ENCODE measurements at places on chromosomes 7 and 10.

DNA sequence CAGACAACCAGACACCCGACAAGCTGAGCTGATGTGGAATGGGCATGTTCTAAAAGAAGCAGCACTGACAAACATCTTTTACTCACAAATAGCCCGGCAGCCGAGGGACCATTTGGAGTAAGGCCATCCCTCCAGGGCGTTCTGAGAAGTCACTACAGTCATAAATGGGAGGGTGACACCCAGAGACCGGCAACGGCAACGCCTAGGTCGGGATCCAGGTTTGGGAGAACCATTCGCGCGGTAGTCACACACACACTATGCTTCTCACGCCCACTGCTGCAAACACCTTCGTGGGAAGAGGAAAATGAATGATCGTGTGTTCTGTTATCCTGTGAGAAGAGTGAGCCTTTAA lies 9.8 kb downstream of the TNS3 start:
- DNase-seq, result no peak

- no peak for DNase-seq
Observed at GRCh38 chr10:96618653-96619052, 31.8 kb upstream of the TM9SF3 start.

DNA sequence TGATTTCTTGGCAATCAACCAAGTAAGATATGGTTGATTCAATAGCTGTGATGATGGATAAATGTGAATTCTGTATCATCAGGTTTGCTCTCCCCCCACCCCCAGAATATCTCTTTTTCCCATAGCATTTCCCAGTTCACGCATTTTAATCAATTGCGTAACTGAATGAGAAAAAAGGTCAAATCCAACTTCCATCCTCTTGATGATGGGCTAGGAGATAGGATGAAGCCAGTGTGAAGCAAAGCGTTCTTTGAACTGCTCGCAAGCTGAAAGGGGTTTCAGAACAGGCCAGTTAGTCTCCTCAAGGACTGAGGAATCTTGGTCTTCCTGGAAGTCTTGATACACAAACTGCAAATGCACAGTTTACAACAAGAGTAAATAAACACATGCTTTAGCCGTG lies 94.5 kb upstream of the ARMC3 start:
- no peak for DNase-seq

GRCh38 chr10:73859428-73859783 lies 14.9 kb downstream of the CAMK2G start:
- DNase-seq, result no peak

DNA sequence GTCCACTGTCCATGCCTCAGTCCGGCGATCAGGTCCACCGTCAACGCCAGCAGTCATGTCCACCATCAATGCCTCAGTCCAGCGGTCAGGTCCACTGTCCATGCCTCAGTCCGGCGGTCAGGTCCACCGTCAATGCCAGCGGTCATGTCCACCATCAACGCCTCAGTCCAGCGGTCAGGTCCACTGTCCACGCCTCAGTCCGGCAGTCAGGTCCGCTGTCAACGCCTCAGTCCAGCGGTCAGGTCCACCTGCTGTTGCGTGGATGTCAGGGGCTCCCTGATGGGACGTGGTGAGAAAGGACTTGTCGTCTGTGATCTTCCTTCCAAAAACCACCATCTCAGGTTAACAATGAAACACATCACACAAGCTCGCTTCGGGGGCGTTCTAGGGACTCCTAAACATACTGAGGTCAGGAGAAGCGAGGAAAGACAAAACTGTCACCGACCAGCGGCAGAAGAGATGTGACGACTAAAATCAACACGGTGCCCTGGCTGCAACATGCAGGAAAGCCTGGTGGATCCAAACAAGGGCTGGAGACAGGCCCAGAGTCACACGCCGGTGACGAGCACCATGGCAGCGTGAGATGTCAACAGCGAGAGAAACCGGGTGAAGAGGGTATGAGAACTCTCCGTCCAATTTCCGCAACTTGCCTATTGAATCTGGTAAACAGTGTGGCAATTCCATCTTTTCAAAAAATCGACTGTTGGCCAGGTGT lies 264.2 kb downstream of the MAD1L1 start:
- no peak for DNase-seq

GRCh38 chr10:123996302-123996701 lies 97.1 kb downstream of the CHST15 start:
- DNase-seq, result no peak

- no peak for DNase-seq
Observed at GRCh38 chr10:53843736-53844362, 957.2 kb downstream of the PCDH15 start.

DNA sequence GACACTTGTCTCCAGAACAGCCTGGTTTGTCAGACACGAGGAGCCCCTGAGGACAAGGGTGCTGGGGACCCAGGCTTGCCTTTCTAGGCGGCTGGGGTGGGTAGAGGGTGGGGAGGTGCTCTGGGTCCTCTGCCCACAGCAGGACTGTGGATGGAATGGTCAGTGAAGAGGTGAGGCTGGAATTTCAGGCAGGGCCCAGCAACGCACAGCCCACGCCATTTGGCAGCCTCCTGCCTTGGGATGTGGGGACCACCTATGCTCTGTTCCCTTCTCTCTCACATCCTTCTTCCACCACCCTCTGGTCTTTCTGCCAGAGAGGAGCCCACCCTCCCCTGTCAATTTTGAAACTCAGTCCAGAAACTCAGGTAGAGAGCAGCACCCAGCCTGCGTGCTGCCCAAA lies 103.2 kb downstream of the CXCL12 start:
- no peak for DNase-seq

- DNase-seq, result peak; percentile 86
Observed at GRCh38 chr7:142104550-142105527, 6.7 kb upstream of the MGAM2 start.

DNA sequence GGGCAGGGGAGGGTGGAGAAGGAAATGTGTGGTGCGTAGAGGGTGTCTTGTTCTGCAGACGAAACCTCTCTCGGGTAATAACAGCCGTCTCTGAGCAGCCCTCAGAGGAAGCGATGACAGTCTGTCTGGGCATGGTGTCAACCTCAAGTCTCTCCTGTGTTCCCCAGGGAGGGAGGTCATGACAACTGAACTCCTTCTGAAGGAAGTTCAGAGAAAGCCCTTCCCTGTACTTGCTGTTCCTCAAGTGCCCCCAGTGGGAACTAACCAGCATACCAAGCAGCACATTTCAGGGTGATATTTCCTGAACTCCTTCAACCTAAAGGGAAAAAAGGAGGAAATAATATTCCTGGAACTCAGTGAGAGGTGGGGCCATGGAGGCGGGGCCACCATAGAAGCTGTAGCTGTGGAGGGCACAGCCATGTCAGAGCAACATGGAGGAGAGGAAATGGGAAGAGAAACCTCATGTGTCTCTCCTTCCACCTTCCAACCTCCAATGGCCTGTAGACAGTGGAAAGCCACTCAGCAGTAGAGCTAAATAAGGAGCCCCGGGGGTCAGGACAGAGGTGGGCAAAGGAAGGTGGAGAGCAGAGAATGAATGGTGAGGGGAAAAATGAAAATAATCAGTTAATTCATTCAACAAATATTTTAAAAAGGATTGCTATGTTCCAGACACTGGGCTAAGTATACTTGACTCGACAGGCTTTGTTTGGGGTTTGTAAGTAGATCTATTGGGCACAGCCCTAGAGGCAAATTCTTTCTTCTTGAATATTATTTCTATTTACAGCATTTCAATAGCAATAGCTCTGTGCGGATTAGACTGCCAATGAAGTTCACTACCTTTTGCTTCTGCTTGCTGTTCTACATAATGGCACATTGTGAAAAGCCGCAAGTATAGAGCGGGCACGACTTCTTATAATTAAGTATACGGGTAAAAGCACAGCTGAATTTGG lies 61.0 kb upstream of the AOAH start:
- no peak for DNase-seq

DNA sequence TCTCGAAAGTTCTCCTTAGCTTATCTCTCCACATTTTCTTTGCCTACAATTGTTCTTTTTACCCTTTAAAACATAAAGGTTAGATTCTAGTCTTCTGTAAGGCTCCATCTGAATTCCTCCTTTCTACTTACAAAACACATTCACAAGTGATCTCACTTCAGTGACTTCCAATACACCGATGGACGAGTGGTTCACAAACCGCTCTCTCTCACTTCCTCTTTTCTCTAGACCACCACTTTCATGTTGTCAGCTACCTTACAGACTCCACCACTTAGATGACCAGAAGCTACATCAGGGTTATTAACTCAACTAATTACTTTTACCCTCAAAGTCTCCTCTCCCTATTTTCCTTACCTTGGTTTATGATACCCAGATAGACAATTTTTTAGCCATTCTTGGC lies 11.8 kb downstream of the MET start:
- DNase-seq, result no peak

GRCh38 chr7:158541346-158542010 lies 46.1 kb downstream of the PTPRN2 start:
- no peak for DNase-seq

- no peak for DNase-seq
Observed at GRCh38 chr7:28060371-28060950, 120.1 kb downstream of the JAZF1 start.

GRCh38 chr10:104680467-104681401 lies 39.6 kb downstream of the SORCS3 start:
- no peak for DNase-seq

DNA sequence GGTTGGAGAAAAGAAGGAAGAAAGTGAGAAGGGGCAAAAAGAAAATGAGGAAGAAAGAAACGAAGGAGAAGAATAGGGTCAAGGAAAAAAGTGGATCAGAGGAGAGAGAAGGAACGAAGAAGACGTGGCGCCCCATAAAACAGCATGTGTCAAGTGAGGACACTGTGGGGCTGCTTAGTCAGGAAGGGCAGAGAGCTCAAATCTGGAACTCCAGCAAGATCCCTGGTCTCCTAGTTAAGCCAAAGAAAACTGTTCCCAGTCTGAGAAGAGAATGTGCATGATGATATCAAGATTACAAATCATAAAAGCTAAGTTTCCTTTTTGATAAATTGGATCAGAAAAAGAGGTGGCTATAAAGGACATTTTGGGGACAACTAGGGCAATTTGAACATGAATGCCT lies 33.0 kb downstream of the CREB3L2 start:
- DNase-seq, result no peak

DNA sequence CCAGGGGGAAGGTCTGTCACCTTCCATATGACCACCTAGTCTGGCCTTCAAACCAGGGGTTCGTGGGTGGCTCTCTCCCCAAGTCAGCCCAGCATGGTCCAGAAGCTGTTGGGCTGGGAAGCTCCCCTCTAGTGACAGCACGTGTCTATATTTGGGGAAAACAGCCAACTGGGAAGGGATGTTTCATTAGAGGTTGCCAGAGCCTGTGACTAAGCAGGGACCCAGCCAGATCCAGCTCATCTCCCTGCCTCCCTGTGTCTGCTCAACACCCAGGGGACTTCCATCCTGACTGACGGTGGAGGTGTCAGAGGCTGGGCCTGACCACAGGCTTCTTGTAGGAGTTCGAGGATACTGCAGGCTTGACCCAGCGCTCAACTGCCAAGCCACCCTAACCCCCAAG lies 10.5 kb downstream of the STYXL1 start:
- DNase-seq, result no peak

DNA sequence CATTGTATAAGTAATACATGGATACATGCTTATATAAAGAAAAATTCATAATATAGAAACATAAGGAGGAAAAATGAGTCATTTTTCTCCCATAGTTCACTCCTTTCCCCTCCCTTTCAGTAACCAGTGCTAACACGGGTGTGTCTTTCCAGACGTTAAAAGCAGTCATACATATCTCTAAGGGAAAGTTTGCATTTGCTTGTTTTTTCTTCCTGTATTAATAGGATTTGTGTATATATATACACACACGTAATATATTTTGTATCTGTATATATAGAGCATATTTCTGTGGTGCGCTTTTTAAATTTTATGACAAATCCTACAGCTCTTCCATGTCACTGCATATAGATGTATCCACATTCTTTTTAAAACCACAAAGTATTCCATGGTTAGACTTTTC lies 78.8 kb downstream of the RALA start:
- no peak for DNase-seq

DNA sequence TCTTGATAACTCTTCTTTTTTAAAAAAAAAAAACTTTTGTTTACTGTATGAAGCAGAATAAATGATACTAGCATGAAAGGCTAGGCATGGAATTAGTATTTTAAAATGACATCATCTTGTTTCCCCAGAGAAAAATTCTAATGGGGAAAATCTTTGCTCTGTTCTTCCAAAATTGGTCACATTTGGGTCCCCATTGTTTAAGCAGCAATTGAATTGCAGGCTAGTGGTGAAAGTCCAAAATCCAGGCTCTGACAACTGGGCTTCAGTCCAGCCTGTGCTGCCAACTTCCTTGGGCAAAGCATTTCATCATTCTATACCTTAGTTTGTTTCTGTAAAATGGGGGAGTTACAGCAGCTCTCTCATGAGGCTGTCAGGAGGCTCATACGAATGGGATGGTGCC lies 726.4 kb downstream of the KCNMA1 start:
- no peak for DNase-seq

DNA sequence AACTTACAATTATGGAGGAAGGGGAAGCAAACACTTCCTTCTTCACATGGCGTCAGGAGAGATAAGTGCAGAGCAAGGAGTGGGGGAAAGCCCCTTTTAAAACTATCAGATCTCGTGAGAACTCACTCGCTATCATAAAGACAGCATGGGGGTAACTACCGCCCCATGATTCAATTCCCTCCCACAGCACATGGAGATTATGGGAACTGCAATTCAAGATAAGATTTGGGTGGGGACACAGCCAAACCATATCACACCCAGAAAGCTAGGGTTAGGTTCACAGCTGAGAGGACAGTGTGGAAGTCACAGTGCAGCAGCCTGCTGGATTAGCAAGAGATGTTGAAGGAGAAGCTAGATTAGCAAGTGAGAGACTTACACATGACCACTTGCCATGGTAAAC lies 81.6 kb downstream of the CRTAC1 start:
- DNase-seq, result no peak

DNA sequence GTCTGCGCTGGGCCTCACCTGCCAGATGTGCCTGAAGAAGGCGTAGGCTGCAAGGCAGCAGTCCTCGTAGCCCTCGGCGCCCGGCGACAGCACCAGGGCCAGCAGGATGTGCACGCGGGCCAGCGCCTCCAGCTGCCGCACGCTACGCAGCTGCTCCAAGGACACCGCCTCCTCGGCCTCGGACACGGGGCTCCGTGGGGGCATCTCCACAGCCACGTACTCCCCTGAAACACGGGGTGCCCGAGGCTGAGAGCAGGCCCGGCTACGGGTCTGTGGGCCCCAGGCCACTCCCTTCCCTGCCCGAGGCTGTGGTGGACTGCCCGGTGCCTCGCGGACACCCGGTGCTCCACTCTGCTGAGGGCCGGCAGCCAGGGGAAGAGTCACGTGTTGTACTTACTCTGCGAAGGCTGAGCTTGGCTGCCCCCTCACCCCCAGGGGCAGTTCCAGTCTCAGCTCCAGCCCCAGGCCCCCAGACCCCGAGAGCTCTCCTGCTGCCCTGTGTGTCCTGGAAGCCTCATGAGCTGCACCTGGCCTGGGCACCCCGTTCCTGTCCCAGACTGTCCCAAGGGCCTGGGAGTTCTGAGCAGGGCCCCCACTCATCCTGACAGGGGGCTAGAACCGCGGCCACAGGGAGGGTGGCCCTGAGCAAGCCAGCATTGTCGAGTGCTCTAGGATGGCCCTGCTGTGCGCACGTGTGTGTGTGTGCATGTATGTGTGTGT lies 62.8 kb downstream of the CFAP46 start:
- no peak for DNase-seq

All from Caco-2 (cell line).